Cardiac ventricle fibroblast (primary cell): ENCODE measurements at places on chromosomes 7 and 10. TPM values are rescaled to one million over a fixed set of nuclear protein-coding genes. Genes with fewer than 3 reads are reported as not detected.

LEP gene
- not detected in 2 replicates for total RNA-seq

CALCR gene
- not detected in 2 replicates for total RNA-seq

WNT16 gene
- total RNA-seq, result not detected in 2 replicates

WDR86 gene
- total RNA-seq, result 2.4 and 4.6 TPM in 2 replicates

SPDYE5 gene
- total RNA-seq, result not detected in 2 replicates

TFEC gene
- total RNA-seq, result not detected in 2 replicates

SOSTDC1 gene
- total RNA-seq, result not detected in 2 replicates

ASB10 gene
- not detected in 2 replicates for total RNA-seq

C10orf120 gene
- not detected in 2 replicates for total RNA-seq
